ENCODE measurements at places on chromosomes 6 and 20. TPM values are rescaled to one million over a fixed set of nuclear protein-coding genes. Genes with fewer than 3 reads are reported as not detected.

PCMTD2 gene
- 196 TPM for total RNA-seq

PTCRA gene
- not detected for total RNA-seq

NINL gene
- total RNA-seq: 3.4 TPM

DNA sequence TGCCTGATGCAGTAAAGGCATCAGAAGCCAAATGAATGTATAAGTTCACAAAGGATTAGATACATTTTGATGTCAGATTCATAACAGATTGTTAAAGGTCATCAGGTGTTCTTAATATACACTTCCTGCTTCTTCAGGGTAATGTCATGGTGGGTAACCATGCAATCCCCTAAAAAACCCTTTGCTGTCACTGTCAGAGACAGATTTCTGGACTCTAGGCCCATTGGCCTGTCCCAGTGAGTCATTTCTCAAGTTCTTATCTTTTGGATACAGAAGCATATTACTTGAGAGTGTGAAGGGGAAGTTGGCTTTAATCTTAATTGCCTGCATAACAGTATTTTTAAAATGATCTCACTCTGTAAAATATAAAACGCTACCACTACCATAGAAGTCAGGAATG, 895.6 kb upstream of the MAP3K7 start:
- no peaks in the 10 kb centered on the region for H3K36me3 ChIP-seq
- H3K4me3 ChIP-seq: no peak overlapping the region
- no peak for DNase-seq
- H3K27ac ChIP-seq: no peak overlapping the region

DNA sequence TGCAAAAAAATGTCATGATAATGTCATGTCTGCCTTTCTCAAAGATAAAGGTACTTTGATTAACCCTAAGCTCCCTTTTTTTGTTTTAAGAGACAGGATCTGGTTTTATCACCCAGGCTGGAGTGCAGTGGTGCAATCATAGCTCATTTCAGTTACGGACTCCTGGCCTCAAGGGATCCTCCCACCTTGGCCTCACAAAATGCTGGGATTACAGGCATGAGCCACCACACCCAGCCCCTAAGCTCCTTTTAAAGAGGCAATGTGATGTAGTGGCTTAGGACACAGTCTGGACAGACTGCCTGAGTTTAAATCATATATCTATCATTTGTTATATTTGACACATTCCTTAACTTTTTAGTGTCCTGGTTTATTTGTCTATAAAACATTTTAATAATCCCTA, 77.0 kb downstream of the FLRT3 start:
- no peaks in the 10 kb centered on the region for H3K4me1 ChIP-seq
- no peak overlapping the region for H3K4me3 ChIP-seq
- no peak overlapping the region for H3K27ac ChIP-seq
- H3K27me3 ChIP-seq: no peaks in the 10 kb centered on the region

DNA sequence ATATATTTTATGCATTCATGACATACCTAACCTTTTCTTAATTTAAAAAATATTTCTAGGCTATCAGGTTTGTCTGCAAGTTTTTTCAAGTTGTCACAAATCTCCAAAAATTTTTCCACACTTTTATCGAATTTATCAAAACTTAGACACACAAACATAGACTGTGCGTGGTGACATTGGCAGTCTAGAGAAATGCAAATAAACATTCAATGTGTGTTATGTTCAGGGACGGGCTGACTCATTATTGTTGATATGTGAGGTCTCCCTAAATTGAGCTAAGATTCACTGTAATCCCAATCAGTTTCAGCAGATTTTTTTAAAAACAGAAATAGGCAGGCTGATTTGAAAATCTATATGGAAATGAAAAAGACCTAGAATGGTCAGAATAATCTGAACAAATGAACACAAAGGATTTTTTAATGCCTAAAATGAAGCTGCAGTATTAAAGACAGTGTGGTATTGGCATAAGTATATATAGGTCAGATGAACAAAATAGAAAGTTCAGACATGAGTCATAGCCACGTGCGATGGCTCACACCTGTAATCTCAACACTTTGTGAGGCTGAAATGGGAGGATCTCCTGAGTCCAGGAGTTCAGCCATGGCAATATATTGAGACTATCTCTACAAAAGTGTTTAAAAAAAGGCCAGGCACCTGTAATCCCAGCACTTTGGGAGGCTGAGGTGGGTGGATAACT, 19.2 kb downstream of the BLTP3A start:
- H3K36me3 ChIP-seq: no peaks in the 10 kb centered on the region
- H3K27me3 ChIP-seq: no peaks in the 10 kb centered on the region
- H3K27ac ChIP-seq: no peak overlapping the region
- H3K4me3 ChIP-seq: no peak overlapping the region

SLC22A7 gene
- total RNA-seq: not detected

GRCh38 chr20:48951646-48952045, 30.1 kb downstream of the ARFGEF2 start:
- H3K27me3 ChIP-seq: no peaks in the 10 kb centered on the region
- H3K27ac ChIP-seq: no peak overlapping the region
- DNase-seq: no peak
- no peaks in the 10 kb centered on the region for H3K4me1 ChIP-seq
- peaks cover 55% of the 10 kb centered on the region for H3K36me3 ChIP-seq
- no peak overlapping the region for H3K4me3 ChIP-seq

DNA sequence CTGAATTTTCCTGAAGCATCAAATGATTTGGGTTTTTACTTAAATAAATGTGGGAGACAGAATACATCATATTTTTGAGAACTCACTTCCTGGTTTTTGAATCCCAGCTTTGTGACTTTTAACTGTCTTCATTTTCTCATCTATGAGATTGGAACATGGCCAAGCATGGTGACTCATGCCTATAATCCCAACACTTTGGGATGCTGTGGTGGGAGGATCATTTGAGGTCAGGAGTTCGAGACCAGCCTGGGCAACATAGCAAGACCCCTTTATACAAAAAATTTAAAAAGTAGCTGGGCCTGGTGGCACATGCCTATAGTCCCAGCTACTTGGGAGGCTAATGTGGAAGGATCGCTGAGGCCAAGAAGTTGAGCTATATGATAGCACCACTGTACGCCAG, 122.3 kb downstream of the QKI start:
- H3K27ac ChIP-seq: no peak overlapping the region
- H3K4me1 ChIP-seq: no peaks in the 10 kb centered on the region
- no peak overlapping the region for H3K4me3 ChIP-seq

GPX5 gene
- not detected for total RNA-seq

GRCh38 chr6:103680116-103680515, 1179.6 kb downstream of the HACE1 start:
- DNase-seq: no peak
- no peak overlapping the region for H3K4me3 ChIP-seq
- no peaks in the 10 kb centered on the region for H3K36me3 ChIP-seq

DNA sequence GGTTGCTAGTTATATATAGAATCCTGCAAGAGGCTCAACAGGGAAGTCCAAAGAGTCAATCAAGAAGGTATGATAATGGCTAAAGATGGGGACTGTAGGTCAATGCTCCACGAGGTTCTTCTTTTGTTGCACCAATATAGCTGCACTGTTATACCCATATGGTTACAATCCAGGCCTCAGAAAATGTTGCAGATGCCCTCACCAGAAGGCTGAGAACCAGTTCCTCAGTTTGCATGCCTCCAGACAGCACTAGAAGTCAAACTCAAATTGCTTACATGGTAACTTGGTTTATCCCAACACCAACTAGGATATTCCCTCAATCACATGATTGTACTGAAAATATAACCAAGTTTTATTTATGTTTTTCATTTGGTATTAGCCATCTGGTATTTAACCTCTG, 12.1 kb downstream of the EEF1A1 start:
- no peak overlapping the region for H3K4me3 ChIP-seq
- H3K36me3 ChIP-seq: no peaks in the 10 kb centered on the region
- H3K4me1 ChIP-seq: no peaks in the 10 kb centered on the region
- no peaks in the 10 kb centered on the region for H3K27me3 ChIP-seq
- no peak overlapping the region for H3K27ac ChIP-seq

DNA sequence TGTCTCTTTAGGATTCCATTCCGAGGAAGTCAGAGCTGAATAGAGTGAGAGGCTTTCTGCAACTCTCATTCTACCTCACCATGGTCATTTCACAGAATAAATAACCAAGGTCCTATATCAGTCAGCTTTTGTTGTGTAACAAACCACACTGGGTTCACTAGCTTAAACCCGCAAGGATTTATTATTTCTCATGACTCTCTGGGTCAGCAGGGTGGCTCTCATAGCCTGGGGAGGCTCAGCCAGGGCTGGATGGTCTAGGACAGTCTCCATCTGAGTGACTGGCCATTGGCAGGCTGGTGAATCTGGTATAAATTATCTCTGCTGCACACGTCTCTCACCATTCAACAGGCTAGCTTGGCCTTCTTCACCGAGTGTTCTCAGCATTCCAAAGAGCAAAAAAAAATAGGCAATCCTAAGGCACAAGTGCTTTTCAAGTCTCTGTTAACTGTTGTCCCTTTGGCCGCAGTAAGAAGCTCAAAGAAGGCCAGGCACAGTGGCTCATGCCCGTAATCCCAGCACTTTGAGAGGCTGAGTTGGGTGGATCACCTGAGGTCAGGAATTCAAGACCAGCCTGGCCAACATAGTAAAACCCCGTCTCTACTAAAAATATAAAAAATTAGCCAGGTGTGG, 39.7 kb downstream of the ISM1 start:
- no peaks in the 10 kb centered on the region for H3K27me3 ChIP-seq
- no peak overlapping the region for H3K27ac ChIP-seq
- H3K4me1 ChIP-seq: no peaks in the 10 kb centered on the region
- H3K36me3 ChIP-seq: no peaks in the 10 kb centered on the region
- no peak overlapping the region for H3K4me3 ChIP-seq

MUC21 gene
- not detected for total RNA-seq

GRCh38 chr6:121435444-121436069, at the start of gene GJA1:
Gene GJA1 (plus strand): TSS chr6:121435646. CDS start chr6:121446848, 11,202 bp downstream.
- H3K4me3 ChIP-seq: no peak within 1 kb of the TSS
- H3K27ac ChIP-seq: no peak within 1 kb of the TSS
- H3K36me3 ChIP-seq: no peaks in the 10 kb centered on the region
- peaks cover 23% of the 10 kb centered on the region for H3K4me1 ChIP-seq

TFAP2D gene
- not detected for total RNA-seq

DNA sequence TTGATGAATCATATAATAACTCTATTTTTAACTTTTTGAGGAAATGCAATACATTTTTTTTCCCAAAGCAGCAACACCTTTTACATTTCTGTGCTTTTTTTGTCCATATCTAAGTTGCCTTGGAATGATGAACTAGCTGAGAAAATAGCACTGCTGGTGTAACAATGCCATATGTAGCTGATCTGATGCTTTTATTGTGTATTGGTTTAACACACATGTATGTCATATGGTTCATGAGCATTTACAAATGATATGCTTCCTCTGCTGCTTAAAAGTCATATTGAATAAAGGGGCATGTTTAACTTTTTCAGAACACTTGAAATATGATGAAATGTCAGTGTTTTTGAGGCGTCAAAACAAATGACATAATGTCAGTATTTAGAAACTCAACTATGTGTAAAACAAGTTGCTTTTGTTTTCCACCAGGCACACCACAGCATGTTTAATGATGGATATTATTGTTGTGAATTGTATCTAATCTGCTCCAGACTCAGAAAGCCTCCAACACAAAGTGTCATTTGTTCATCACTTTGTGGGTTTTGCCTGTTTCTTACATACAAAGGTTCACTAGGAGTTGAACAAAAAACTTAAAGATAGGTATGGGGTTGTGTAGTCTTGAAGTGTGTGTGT, 775.8 kb upstream of the FLRT3 start:
- H3K27me3 ChIP-seq: no peaks in the 10 kb centered on the region
- no peaks in the 10 kb centered on the region for H3K4me1 ChIP-seq
- H3K36me3 ChIP-seq: no peaks in the 10 kb centered on the region
- H3K27ac ChIP-seq: no peak overlapping the region
- H3K4me3 ChIP-seq: no peak overlapping the region
- no peak for DNase-seq

DNA sequence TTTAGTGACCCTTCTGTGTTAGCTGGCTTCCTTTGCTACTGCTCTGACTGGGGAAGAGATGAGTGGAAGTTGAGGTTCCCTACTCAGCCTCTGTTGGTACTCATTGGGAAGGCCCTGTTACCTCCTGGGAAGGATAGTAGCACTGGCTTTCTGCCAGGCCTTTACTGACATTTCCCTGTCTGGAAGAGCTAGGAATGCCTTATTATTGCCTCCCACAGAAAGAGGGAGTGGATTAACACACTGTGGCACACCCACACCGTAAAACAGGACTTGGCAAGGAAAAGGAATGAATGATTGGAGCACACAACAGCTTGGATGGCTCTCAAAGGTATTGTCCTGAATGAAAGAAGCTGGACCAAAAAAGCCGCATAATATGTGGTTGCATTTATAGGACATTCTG, 12.2 kb downstream of the ZNF831 start:
- H3K4me1 ChIP-seq: peaks cover 92% of the 10 kb centered on the region
- H3K27ac ChIP-seq: peak overlapping the region; percentile 56
- H3K4me3 ChIP-seq: no peak overlapping the region
- H3K27me3 ChIP-seq: no peaks in the 10 kb centered on the region
- DNase-seq: no peak
- peaks cover 21% of the 10 kb centered on the region for H3K36me3 ChIP-seq

DNA sequence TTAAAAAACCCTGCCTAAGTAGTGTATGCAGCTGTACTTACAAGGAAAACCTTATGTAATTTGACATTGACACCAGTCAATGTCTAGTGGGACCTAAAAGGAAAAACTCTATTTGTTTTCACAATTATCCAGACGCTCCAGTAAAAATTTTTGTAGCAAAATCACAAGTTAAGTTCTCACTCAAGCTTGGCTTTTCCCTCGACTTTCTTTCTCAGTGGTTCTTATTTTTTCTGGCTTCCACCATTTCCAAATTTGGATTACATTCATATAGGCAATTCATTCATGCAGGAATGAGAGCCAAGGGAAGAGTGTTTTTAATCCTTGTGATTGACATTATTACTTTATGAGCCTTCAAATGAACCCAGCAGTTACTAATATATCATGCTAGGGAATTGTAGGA, 66.0 kb upstream of the ADGRG6 start:
- H3K36me3 ChIP-seq: no peaks in the 10 kb centered on the region
- no peak overlapping the region for H3K27ac ChIP-seq
- no peaks in the 10 kb centered on the region for H3K27me3 ChIP-seq
- H3K4me3 ChIP-seq: no peak overlapping the region

ADGRB3 gene
- total RNA-seq: not detected

DNA sequence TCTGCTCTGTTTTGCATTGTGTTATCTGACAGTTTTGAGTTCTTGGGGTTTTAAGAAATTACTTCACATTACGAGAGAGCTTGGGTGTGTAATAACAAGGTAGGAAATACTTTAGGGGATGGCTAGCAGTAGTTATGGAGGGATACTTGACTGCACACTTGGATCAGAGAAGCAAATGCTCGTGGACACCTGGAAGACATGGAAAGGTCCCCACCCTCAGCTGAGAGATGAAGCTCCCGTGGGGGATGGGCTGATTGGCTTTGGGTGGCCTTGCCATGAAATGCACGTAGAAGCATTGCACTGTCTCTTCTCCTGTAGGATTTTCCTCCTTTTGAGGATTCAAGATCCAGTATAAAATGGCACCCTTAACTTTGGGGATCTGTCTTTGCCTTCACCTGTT, 61.5 kb upstream of the UNC93A start:
- DNase-seq: no peak
- H3K4me3 ChIP-seq: no peak overlapping the region
- no peaks in the 10 kb centered on the region for H3K4me1 ChIP-seq
- H3K27me3 ChIP-seq: no peaks in the 10 kb centered on the region
- H3K27ac ChIP-seq: no peak overlapping the region
- H3K36me3 ChIP-seq: no peaks in the 10 kb centered on the region

GRCh38 chr6:25138233-25138933, 140.8 kb upstream of the CARMIL1 start:
- DNase-seq: peak; percentile 75
- H3K4me1 ChIP-seq: peaks cover 43% of the 10 kb centered on the region
- H3K27ac ChIP-seq: peak overlapping the region; percentile 52
- H3K27me3 ChIP-seq: no peaks in the 10 kb centered on the region
- no peaks in the 10 kb centered on the region for H3K36me3 ChIP-seq
- H3K4me3 ChIP-seq: peak overlapping the region; percentile 65

VSTM2L gene
- total RNA-seq: not detected
